ENCODE measurements at places on chromosomes 5 and 9. TPM values are rescaled to one million over a fixed set of nuclear protein-coding genes. Genes with fewer than 3 reads are reported as not detected.
A peak's percentile ranks its signal among the peaks of the same experiment; 100 is the strongest.

ACOT12 gene
- total RNA-seq = not detected

AQP7 gene
- total RNA-seq = 51.6 TPM

PCDHA11 gene
- total RNA-seq = 1.3 TPM

SAPCD2 gene
- total RNA-seq = 0.90 TPM

LRRC26 gene
- not detected for total RNA-seq

PCDHGB2 gene
- total RNA-seq = 9.2 TPM

SSNA1 gene
- 53.1 TPM for total RNA-seq

GRCh38 chr5:103519550-103519949 lies 43.0 kb downstream of the NUDT12 start:
- no peaks in the 10 kb centered on the region for H3K4me1 ChIP-seq
- H3K27me3 ChIP-seq = no peaks in the 10 kb centered on the region
- no peaks in the 10 kb centered on the region for H3K36me3 ChIP-seq
- DNase-seq = no peak

DNA sequence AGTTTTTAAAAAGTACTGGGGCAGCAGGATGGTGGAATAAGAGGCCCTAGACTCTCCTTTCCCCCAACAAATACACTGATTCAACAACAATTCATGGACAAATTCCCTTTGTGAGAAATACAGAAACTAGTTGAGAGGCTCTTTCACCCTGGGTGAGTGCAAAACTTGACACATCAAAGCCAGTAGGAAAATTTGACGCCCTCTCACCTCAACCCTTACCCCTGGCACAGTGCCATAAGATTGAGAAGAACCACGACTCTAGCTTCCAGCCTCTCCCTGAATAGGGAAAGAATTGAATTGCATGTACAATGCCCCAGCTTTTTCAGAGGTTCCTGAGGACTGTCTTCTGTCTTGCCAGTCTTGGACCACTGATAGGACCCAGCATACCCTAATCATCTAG lies 12.3 kb downstream of the KIF4B start:
- no peaks in the 10 kb centered on the region for H3K36me3 ChIP-seq
- no peak overlapping the region for H3K27ac ChIP-seq
- no peaks in the 10 kb centered on the region for H3K4me1 ChIP-seq
- H3K4me3 ChIP-seq = no peak overlapping the region
- no peaks in the 10 kb centered on the region for H3K27me3 ChIP-seq

GRCh38 chr9:129383019-129383560 lies 205.0 kb upstream of the IER5L start:
- peaks cover 11% of the 10 kb centered on the region for H3K4me1 ChIP-seq
- H3K27me3 ChIP-seq = no peaks in the 10 kb centered on the region
- peak overlapping the region; percentile 62 for H3K4me3 ChIP-seq
- peak overlapping the region; percentile 99 for H3K27ac ChIP-seq

- no peak overlapping the region for H3K27ac ChIP-seq
- H3K27me3 ChIP-seq = no peaks in the 10 kb centered on the region
- H3K4me1 ChIP-seq = no peaks in the 10 kb centered on the region
- H3K36me3 ChIP-seq = no peaks in the 10 kb centered on the region
- DNase-seq = no peak
Measured at GRCh38 chr9:8784838-8785237, 985.3 kb upstream of the DMAC1 start.

GRCh38 chr9:78386773-78387172 lies 89.8 kb downstream of the PSAT1 start:
- H3K27me3 ChIP-seq = no peaks in the 10 kb centered on the region
- H3K4me3 ChIP-seq = no peak overlapping the region
- H3K4me1 ChIP-seq = no peaks in the 10 kb centered on the region
- no peak for DNase-seq
- no peak overlapping the region for H3K27ac ChIP-seq

DNA sequence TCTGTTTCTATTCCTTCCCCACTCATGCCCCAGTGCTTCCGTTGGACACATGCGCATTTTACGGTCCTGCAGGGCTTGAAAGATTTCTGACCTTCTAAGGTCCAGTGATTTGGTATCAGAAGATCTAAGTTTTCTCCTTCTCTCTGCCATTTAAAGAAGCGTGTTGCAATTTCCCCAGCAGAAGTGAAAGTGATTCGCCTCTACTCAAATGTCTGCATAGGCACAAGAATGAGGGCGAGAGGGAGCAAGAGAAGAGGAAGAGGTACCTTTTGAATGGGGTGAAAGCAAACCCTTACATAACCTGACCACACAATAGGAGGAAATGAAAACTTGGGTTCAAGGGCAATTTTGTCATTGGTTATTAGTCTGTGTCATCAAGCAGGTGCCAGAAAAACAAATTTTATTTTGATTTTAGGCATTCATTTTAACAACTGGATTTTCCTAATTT lies 31.7 kb upstream of the NR3C1 start:
- H3K4me1 ChIP-seq = no peaks in the 10 kb centered on the region
- H3K4me3 ChIP-seq = peak overlapping the region; percentile 28
- H3K27ac ChIP-seq = peak overlapping the region; percentile 44
- H3K36me3 ChIP-seq = no peaks in the 10 kb centered on the region
- peak; percentile 63 for DNase-seq

DNA sequence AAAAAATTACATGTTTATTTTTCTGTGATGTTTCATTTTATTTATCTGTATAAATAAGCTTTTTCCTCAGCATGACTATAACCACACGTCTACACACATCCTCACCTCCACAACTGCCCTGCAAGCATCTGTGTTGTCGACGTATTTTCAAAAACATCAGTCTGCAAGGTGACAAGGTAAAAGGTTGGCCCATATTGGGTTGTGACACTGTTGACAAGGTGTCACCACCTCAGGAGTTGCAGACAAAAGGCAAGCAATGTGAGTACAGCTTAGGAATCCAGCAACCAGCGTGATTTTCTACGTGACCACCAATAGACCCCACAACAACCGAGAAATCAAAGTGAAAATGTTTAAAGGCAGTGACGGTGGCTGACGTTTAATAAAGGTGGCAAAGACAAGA lies 187.6 kb downstream of the PARP8 start:
- H3K27me3 ChIP-seq = no peaks in the 10 kb centered on the region
- H3K36me3 ChIP-seq = no peaks in the 10 kb centered on the region
- H3K4me1 ChIP-seq = no peaks in the 10 kb centered on the region

GRCh38 chr9:93292664-93293328 lies 108.9 kb downstream of the WNK2 start:
- no peak overlapping the region for H3K4me3 ChIP-seq
- no peaks in the 10 kb centered on the region for H3K4me1 ChIP-seq
- H3K27ac ChIP-seq = no peak overlapping the region
- no peak for DNase-seq
